ENCODE measurements at places on chromosomes 7 and 10.
A peak's percentile ranks its signal among the peaks of the same experiment; 100 is the strongest.

DNA sequence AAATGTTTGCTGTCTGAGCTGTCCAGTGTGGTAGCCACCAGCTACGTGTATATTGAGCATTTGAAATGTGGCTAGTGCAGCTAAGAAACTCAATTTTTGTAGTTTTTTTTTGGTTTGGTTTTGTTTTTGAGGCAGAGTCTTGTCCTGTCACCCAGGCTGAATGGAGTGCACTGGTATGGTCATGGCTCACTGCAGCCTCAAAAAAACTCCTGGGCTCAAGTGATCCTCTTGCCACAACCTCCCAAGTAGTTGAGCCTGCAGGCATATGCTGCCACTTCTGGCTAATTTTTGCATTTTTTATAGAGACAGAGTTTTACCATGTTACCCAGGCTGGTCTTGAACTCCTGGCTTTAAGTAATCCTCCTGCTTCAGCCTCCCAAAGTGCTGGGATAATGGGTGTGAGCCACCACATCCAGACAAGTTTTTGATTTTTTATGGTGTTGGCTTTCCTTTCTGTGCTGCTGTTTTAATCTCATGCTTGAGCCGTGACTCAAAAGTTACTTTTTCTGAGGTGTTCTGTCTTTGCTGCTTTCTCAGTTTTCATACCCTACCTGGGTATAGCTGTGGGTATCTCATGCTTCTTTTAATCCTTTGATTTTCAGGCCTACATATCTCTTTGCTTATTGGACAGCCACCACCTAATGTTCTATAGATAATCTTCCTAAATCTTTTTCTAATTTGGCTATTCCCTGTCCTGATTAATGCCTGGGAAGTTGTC, 16.0 kb downstream of the WAC start:
- DNase-seq = no peak

- DNase-seq = no peak
Measured at GRCh38 chr10:87608756-87609155, 50.9 kb upstream of the PAPSS2 start.

- no peak for DNase-seq
Measured at GRCh38 chr10:113583571-113583970, 30.7 kb downstream of the HABP2 start.

DNA sequence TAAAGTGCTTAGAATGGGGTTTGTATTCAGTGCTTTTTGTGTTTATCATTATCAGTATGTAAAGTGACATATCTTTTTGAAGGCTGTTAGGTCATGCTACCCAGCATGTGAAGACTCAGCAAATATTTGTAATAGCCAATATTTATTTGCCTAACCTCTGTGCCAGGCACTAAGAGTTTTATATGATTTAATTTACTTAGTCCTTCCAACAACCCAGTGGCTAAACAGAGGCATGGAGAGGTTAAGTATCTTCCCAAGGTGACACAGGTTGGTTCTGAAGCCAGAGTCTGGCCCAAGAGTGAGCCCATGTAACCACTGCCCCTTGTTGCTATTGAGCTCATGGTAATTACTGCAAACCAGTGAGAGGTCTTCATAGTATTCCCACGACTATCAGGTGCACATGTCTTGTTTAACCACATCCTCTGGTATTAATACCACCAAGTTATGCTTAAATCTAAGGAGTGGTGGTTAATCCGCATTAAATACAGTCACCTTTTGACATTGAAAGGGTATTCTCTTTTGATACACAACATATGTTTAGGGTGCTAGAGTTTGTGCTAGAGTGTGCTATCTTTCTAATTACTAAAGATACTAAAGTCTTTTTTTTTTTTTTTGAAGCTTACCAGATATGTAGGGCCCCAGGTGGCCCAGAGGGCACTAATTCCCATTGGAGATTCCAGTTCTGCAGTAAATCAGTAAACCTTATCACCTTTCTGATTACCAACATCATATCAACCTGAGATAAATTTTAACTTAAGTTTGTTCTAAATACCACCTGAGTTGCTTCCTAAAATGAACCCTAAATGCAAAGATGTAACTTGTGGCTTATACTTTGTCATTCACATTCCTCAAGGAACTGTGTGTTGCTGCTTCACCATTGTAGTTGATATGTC, 2.9 kb downstream of the ADD3 start:
- no peak for DNase-seq

- no peak for DNase-seq
Measured at GRCh38 chr10:50928190-50928552, 42.7 kb upstream of the A1CF start.

- no peak for DNase-seq
Measured at GRCh38 chr10:77869626-77870420, 56.7 kb downstream of the DLG5 start.

- DNase-seq = no peak
Measured at GRCh38 chr10:130424418-130424817, 288.2 kb downstream of the GLRX3 start.

DNA sequence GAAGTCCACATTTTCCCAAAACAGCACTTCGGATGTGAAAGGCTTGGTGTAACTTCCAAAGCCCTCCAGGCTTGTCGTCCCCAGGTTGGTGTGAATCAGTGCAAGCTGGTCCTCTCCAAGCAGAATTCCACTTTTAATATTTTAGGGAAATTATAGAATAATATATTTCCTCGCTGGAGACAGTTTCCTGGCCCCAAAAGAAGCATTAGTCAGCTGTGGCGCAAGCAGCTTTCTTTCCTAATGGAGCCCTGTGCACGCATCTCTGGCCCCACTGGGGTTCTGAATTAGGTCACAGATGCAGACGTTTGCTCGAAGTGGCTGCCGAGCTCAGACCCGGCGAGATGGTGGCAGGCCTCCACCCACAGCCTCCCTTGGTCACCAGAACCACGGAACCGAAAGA, 33.3 kb upstream of the MNX1 start:
- DNase-seq = no peak

DNA sequence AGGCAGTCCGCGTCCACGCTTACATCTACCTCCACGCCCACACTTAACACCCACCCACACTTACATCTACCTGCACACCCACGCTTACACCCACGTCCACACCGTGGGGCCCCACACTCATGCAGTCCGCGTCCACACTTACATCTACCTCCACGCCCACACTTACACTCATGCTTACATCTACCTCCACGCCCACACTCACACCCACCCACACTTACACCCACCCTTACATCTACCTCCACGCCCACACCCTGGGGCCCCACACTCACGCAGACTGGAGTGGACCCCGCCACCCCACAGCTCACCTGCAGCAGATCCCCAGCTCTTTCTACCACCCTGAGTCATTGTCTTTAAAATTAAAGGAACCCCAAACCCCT, 32.4 kb upstream of the PWWP2B start:
- peak; percentile 41 for DNase-seq

DNA sequence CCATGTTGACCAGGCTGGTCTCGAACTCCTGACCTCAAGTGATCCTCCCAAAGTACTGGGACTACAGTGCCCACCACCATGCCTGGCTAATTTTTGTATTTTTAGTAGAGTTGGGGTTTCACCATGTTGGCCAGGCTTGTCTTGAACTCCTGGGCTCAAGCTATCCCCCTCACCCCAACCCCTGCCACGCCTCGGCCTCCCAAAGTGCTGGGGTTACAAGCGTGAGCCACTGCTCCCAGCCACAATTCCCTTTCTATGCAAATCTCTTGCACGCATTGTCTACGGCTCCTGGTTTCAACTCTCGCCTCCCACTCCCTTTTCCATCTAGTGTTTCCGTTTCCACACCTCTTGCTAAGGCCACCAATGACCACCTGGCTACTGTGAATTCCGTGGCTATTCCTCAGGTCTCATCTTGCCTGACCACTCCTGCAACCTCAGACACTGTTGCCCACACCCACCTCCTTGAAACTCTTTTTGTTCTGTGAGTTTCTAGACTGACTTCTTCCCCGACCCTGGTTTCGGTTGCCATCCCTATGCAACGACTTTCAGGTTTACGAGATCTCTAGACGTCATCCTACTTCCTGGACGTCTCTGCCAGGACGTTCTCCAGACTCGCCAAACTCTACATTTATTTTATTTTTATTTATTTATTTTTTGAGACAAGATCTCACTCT, 3.4 kb downstream of the CLDN3 start:
- DNase-seq = no peak

- no peak for DNase-seq
Measured at GRCh38 chr7:101410743-101411507, 48.2 kb downstream of the COL26A1 start.

DNA sequence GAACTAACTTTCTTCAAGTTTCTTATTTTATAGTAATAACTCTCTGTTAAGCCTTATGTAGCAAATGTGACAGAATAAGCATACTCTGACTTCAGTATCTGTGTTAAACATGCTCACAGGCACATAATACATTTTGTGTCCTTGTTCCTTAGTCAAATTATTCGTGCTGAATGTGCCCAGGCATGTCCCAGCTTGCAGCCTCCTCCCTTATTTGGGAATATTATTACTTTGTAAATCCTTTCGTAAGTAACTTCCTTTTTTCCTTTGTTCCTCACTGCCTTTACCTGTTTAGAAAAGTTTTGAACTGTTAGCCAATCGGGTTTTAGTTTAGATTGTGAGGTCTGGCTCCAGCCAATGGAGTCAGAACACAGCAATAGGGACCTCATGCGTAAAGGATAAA, 46.9 kb downstream of the GALNT11 start:
- DNase-seq = no peak

DNA sequence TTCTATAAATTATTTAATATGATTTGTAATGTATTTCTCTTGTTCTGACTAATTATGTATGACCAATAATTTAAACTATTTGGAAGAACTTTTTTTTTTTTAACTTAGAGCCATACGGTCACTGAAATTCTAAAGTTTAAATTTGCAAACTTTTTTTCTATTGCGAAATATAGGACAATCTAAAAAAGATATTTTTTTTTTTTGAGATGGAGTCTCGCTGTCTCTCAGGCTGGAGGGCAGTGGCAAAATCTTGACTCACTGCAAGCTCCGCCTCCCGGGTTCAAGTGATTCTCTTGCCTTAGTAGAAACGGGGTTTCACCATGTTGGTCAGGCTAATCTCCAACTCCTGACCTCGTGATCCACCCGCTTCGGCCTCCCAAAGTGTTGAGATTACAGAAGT, 130.5 kb downstream of the CPED1 start:
- DNase-seq = no peak

DNA sequence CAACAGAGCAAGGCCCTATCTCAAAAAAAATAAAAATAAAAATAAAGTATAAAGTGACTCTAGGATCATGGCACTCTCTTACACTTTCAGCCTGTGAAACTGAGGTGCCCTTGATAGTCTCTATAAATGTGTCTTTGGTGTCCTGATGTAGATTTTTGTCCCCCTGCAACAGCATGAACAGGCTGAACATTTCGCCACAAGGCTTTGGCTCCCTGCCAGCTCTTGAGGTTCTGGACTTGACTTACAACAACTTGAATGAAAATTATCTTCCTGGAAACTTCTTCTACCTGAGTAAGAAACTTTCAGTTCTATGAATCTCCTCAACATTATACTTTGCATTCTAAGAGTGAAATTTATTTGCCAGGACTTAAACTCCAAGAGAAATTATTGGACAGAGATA, 48.1 kb upstream of the BMS1 start:
- no peak for DNase-seq

GRCh38 chr10:93034426-93034825, 26.2 kb upstream of the CYP26C1 start:
- no peak for DNase-seq

- DNase-seq = no peak
Measured at GRCh38 chr7:149735779-149736477, 37.5 kb downstream of the ZNF467 start.

GRCh38 chr10:88996927-88997326, 6.3 kb downstream of the FAS start:
- no peak for DNase-seq

GRCh38 chr10:31037749-31038148, 6.1 kb upstream of the ZNF438 start:
- DNase-seq = no peak

- no peak for DNase-seq
Measured at GRCh38 chr7:113013761-113014449, 72.7 kb downstream of the GPR85 start.

- no peak for DNase-seq
Measured at GRCh38 chr7:17986851-17987250, 40.8 kb downstream of the PRPS1L1 start.

DNA sequence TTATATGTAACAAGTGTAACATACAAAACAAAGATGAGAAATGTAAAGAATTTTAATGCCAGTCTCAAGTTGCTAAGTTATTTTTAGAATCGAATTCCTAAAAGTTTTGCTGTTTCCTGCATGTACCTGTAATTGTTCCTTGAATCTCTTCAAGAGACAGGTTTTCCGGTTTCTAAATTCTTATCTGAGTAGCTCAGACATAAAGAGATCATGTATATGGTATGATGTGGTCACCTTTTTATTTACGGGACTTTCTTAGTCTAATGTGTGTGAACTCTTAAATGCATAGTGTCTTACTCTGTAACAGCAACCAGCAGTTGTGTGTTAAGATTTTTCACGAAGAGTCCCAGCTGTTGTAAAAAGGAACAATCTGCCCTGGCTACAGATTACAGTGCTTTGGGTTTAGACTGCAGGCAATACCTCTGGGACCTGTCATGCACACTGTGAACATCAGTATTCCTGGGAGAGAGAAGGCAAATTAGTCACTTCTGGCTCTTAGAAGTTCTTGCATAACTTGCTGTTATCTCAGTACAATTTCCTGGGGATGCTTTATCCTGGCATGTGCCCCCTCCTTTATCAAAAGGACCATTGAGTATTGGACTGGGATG, 263.4 kb downstream of the BICC1 start:
- no peak for DNase-seq

DNA sequence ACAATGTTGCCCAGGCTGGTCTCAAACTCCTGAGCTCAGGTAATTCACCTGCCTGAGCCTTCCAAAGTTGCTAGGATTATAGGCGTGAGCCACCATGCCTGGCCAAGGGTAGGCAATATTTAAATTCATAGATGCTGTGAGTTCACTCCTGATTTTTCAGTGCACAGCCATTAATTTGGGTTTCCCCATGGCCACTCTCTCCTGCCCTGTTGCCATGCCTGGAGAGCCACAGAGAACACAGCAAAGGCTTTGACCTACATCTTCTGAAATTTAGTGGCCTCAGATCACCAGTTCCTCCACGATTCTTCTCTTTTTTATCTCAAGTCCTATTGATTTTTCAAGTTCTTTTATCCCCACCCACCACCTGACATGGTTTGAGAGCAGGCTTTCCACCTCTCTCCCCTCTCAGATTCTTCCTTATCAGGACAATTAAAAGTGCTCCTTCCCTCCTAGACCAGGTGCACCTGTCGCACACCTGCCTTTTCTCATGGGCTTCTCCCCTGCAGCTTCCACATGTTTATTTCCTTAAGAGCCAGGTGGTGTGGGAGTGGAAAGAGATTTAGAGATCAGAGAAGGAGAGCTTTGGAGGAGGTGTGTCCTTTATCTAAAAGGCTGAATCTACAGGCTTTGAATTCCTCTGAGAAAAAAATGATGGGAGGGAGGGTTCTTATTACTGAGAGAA, 123.8 kb downstream of the ADRA2A start:
- no peak for DNase-seq
